ENCODE measurements at places on chromosomes 1 and 21. TPM values are rescaled to one million over a fixed set of nuclear protein-coding genes. Genes with fewer than 3 reads are reported as not detected.

The LCE2A gene
- total RNA-seq: not detected

The OR10Z1 gene
- total RNA-seq: not detected

The ADORA1 gene
- total RNA-seq: not detected

The MTARC2 gene
- not detected for total RNA-seq

The SPRR4 gene
- total RNA-seq: not detected

The IFI44L gene
- 4.5 TPM for total RNA-seq

DNA sequence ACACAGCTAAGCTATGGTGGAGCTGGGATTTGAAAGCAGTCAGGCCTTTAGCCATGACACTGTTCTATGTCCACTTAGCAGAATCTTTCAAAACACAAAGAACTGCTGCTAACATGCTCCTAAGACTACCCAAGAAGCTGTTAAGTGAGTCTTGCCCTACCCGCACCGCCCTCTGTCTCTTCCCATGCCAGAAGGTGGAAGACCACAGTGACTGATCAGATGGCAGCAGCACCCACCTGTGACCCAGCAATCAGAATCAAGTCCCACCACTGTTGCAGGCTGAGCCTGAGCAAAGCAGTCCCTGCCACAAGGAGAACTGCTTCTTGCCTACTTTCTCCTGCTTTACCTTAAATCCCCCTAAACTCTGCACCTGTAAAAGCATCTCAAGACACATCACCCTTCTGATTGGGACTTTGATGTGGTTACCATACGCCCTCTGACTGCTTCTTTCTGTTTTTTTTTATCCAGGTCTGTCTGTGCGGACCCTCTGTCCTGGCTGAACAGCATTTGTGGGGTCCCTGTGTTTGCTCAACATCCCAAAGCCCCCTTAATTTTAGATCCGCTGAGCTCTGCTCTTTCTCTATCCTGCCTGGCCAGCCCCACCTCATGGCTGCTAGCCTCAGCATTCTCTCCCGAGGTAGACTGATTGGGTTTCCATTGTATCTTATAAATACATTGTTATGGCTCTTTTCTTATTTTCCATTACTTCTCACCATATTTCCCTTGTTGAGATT is 16.0 kb downstream of the IRF2BP2 start:
- no peak for DNase-seq
- no peak overlapping the region for H3K27ac ChIP-seq
- H3K27me3 ChIP-seq: no peaks in the 10 kb centered on the region
- no peaks in the 10 kb centered on the region for H3K36me3 ChIP-seq

- H3K4me3 ChIP-seq: no peak overlapping the region
- H3K27ac ChIP-seq: no peak overlapping the region
- no peaks in the 10 kb centered on the region for H3K4me1 ChIP-seq
- no peak for DNase-seq
- H3K36me3 ChIP-seq: no peaks in the 10 kb centered on the region
- H3K27me3 ChIP-seq: no peaks in the 10 kb centered on the region
These were observed 84.3 kb upstream of the L1TD1 start for GRCh38 chr1:62110198-62110817.

GRCh38 chr1:38326135-38326534 is 279.5 kb upstream of the POU3F1 start:
- no peak for DNase-seq
- no peak overlapping the region for H3K4me3 ChIP-seq
- H3K27me3 ChIP-seq: no peaks in the 10 kb centered on the region
- H3K27ac ChIP-seq: no peak overlapping the region

DNA sequence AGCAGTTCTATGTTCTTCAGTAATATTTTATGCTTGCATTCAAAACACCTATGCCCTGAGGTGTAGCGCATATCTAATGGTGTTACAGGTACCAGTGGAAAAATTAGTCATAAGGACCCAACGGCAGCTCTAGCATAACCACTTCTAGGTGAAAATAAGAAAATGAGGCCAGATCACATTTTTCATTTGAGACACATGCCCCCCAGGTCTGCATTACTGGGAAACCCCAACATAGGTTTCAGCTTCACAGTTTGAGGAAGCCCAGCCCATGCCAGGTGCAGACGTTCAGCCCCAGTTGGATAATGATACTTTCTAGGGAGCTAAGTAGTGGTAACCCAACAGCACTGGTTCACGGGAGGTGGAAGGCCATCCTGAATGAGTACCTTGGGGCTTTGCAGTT is 129.8 kb downstream of the CNIH3 start:
- no peaks in the 10 kb centered on the region for H3K36me3 ChIP-seq
- no peak for DNase-seq
- H3K27me3 ChIP-seq: no peaks in the 10 kb centered on the region
- no peak overlapping the region for H3K27ac ChIP-seq
- H3K4me1 ChIP-seq: no peaks in the 10 kb centered on the region

DNA sequence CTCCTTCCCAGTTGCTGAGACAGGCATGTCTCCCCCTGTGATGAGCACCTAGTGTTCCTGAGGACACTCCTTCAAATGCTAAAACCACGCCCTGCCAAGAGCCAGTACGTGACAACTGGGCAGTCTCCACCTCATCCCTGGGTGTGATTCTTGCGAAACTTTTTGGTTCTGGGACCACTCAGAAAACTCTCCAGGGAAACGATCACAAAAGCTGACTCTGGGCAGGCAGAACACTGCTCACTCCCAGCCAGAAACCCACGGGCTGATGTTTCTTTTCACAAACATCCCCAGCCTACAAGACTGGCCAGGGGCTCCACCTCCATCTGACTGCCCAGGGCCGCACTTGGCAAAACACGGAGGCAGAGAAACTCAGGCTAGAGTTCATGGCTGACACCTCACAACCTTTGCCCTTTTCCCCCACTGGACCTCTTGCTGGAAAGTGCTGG is 24.4 kb downstream of the DHRS3 start:
- H3K4me3 ChIP-seq: no peak overlapping the region
- no peaks in the 10 kb centered on the region for H3K27me3 ChIP-seq
- no peak overlapping the region for H3K27ac ChIP-seq
- peaks cover 4% of the 10 kb centered on the region for H3K36me3 ChIP-seq

DNA sequence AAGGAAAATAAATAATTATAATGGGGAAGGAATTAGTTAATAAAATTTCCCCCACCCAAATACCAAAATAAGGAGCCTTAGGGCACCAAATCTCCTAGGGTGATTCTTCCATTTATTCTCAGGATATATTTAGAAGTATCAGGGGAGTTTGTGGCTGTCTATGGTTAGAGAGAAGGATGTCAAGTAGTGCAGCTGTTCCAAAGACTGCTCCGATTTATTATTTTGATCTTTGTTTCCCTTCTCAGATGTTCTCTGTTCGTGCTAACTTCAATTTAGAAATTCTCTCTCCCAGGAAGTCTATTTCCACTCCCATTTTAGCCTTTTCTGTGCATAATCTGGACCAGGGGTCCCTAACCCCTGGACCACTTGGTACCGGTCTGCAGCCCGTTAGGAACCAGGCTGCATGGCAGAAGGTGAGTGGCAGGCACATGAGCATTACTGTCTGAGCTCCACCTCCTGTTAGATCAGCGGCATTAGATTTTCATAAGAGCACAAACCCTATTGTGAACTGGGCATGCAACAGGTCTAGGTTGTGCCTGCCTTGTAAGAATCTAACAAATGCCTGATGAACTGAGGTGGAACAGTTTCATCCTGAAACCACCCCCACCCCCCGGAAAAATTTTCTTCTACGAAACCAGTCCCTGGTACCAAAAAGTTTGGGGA is 9.3 kb upstream of the MAST2 start:
- H3K4me1 ChIP-seq: no peaks in the 10 kb centered on the region
- no peak overlapping the region for H3K4me3 ChIP-seq
- no peaks in the 10 kb centered on the region for H3K36me3 ChIP-seq
- no peak for DNase-seq
- H3K27me3 ChIP-seq: no peaks in the 10 kb centered on the region
- no peak overlapping the region for H3K27ac ChIP-seq

DNA sequence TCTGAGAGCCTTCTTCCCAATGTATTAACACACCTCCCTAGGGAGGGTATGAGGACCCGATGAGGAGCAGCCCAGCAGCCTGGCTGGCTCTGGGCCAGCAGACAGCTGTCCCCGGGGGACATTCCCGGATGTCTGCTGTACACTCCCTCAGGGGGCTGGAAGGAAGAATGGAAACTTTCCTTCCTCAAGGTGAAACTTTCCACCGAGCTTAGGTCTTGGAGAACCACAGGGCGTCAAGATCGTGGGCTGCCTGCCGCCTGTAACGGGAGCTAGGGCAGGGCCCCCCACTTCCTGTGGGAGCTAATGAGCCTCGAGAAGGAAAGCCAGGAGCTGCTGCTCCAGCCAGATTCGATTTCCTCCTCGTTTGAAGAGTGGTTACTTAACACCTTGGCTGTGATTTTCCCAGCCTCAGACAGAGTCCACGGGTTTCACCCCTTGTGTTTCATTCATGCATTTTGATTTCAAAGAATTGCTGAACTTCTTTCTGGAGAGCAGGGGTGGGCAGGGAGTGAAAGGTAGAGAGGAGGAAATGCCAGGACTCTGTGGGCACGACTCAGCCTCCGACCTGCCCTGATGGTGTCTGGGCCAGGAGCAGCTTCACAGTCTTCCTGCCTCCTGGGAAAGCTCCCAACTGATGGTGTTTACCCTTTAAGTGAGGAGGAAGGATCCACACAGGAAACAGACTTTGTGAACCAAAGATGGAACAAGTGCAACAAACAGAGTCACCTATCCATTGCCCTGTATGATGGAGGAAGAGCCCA is 29.7 kb downstream of the UBE2T start:
- no peak for DNase-seq
- H3K4me3 ChIP-seq: no peak overlapping the region
- no peaks in the 10 kb centered on the region for H3K27me3 ChIP-seq
- H3K27ac ChIP-seq: no peak overlapping the region
- H3K36me3 ChIP-seq: no peaks in the 10 kb centered on the region
- H3K4me1 ChIP-seq: no peaks in the 10 kb centered on the region

GRCh38 chr1:110750562-110750961 is 75.8 kb upstream of the KCNA3 start:
- no peaks in the 10 kb centered on the region for H3K36me3 ChIP-seq
- DNase-seq: no peak
- no peaks in the 10 kb centered on the region for H3K27me3 ChIP-seq
- H3K4me1 ChIP-seq: no peaks in the 10 kb centered on the region

GRCh38 chr1:161182214-161182613 is 4.9 kb upstream of the B4GALT3 start:
- peak; percentile 64 for DNase-seq
- no peaks in the 10 kb centered on the region for H3K36me3 ChIP-seq
- no peaks in the 10 kb centered on the region for H3K27me3 ChIP-seq
- peak overlapping the region; percentile 18 for H3K4me3 ChIP-seq
- H3K27ac ChIP-seq: peak overlapping the region; percentile 54

- no peak overlapping the region for H3K4me3 ChIP-seq
These were observed 23.1 kb upstream of the CTPS1 start for GRCh38 chr1:40956407-40956806.

GRCh38 chr1:29664711-29665110 is 428.4 kb downstream of the PTPRU start:
- peaks cover 4% of the 10 kb centered on the region for H3K27me3 ChIP-seq
- H3K4me1 ChIP-seq: no peaks in the 10 kb centered on the region
- no peaks in the 10 kb centered on the region for H3K36me3 ChIP-seq
- H3K27ac ChIP-seq: no peak overlapping the region
- DNase-seq: no peak

DNA sequence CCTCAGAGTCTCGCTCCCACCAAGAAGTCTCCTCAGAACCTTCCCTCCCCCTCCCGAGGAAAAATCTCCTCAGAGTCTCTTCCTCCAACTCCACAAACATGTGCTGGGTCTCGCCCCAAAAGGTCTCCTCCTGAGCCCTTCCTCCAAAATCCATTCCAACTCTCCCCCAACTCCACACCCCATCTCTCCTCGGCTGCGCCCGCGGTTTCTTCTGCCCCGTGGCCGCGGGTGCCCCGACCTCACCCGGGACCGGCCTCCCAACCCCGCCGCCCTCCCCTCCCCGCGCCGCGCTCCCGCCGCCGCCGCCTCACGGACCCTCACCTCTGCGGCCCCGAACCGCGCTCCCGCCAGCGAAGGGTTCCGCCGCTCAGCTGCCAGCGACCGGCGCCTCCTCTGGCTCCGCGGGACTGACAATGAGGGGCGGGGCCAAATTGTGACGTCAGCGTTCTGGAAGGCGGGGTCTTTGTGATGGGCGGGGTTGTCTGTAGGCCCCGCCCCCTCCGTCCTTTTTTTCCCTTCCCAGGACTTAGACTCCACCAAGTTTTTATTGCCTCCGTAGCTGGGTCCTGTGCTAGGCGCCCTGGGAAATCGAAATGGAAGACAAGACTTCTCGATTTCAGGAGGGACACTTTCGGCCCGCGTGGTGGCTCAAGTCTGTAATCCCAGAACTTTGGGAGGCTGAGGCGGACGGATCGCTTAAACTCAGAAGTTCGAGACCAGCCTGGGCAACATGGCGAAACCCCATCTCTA is at the start of gene LUZP1:
Gene LUZP1 (minus strand): TSS at position 412 of the 750 bp plus-strand sequence.
- peaks cover 23% of the 10 kb centered on the region for H3K4me1 ChIP-seq
- H3K27me3 ChIP-seq: no peaks in the 10 kb centered on the region
- no peaks in the 10 kb centered on the region for H3K36me3 ChIP-seq
- DNase-seq: peak; percentile 82

DNA sequence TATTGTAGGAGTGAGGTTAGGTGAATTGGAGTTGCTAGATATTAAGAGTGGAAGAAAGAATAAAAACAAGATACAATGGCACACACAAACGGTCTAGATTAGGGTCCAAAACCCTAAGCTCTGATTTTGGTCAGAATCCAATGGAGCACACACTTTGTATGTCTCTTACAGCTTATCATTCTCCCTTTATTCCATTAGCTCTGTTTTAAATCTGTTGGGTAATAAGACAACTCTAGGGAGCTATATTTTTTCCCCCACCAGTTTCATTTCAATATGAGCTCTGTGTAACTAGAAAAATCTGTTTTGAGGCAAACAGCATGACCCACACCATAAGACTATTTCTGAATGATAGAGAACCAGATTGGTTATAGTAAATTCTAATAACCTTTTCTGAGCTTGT is 465.6 kb downstream of the ADGRL2 start:
- no peak for DNase-seq
- H3K27me3 ChIP-seq: no peaks in the 10 kb centered on the region
- no peaks in the 10 kb centered on the region for H3K36me3 ChIP-seq
- H3K4me3 ChIP-seq: no peak overlapping the region
- no peak overlapping the region for H3K27ac ChIP-seq
- no peaks in the 10 kb centered on the region for H3K4me1 ChIP-seq

Measured in CD4-positive, alpha-beta memory T cell (primary cell).